ENCODE measurements at places on chromosomes 1 and 21.

DNA sequence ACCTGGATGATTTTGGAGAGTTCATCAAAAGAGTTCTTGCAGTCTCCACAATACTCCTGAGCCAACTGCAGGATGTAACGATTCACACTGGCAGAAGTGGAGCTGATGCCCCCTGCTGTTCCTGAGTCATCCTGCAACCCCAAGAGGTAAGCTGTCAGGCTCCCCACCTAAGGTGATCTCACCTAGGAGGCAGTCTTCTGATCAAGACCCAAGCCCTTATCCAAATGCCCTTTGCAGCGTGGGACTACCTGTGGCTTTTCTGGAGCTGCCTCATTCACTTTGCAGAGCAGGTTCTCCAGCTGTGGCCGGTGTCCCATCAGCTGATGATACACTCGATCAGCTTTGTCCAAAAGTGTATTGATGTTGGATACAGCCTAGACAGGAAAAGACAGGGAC, 96.4 kb downstream of the UBR4 start:
- DNase-seq = peak; percentile 56

DNA sequence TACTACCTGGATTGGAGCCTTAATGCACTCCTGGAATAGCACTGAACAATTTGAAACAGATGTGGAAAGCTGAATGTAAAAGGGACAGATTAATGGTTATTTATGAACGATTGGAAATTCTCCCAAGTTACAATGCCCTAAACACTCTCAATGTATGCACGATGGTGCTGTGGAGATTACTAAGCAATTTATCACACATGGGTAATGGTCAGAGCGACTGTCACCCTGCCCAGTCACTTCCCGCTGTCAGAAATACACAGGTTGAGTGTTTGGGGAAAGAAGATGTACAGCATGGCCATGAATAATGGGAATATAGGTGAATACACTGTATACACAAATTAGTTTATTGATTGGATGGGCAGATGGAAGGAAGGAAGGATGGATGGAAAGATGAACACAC, 342.4 kb downstream of the VAV3 start:
- no peak for DNase-seq

DNA sequence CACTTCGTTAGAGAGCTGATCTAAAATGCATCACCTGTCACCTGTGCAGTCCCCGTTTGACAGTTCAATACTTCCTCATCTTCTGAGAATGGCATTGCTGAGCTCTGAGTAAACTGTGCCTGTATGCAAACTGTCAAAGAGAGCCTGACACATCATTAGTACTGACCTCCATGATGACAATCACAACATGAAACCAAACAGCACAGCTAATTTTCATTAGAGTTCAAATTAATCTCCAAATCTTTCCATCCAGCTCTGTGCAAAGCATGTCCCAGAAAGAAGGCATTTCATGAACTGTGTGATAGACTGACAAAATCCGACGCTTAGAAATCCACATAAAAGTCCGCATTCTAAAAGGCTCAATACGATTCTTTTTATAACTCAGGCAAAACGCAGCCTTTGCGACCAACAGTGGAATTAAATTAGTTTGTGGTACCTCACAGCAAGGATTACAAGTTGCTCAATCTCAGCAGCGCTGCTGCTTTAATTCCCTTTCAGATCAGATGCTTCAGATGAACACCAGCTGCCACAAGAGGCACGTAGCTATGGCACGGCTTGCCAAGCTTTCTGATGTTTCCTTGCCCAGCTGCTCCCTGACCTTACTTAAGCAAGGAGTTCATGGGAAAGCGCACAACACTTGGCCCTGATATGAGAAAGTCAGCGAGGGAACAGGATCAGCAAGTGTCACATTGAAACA, 765.5 kb upstream of the PRMT6 start:
- no peak for DNase-seq

DNA sequence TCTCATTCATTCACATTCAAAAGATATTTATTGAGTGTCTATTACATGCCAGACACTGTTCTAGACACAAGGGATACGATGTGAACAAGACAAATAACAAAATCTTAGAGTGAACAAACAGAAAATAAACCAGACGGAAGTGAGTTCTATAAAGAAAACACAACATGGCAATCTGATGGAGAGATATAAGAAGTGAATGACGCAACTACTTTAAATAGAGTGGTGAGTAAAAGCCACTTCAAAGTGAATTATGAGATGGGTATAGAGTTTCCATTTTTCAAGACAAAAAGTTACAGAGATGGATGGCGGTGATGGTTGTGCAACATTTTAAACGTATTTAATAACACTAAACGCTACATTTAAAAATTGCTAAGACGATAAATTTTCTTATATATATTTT, 75.4 kb downstream of the CEP170 start:
- DNase-seq = no peak

- DNase-seq = peak; percentile 68
These were observed 79.9 kb upstream of the LYST start for GRCh38 chr1:235946571-235946981.

GRCh38 chr1:238119060-238119459, 228.3 kb upstream of the ZP4 start:
- DNase-seq = peak; percentile 23

- no peak for DNase-seq
These were observed 51.5 kb upstream of the RAVER2 start for GRCh38 chr1:64693406-64693805.

GRCh38 chr1:48092401-48092800, 95.2 kb upstream of the TRABD2B start:
- DNase-seq = no peak

- peak; percentile 34 for DNase-seq
These were observed 30.9 kb downstream of the PDE9A start for GRCh38 chr21:42684109-42684916.

- no peak for DNase-seq
These were observed 79.0 kb downstream of the ST3GAL3 start for GRCh38 chr1:43786201-43786958.

- DNase-seq = no peak
These were observed 71.6 kb upstream of the TRAPPC10 start for GRCh38 chr21:43940329-43941050.

GRCh38 chr1:147189514-147189913, 17.2 kb upstream of the PRKAB2 start:
- DNase-seq = no peak

- no peak for DNase-seq
These were observed 6.3 kb downstream of the MORN1 start for GRCh38 chr1:2384941-2385481.

DNA sequence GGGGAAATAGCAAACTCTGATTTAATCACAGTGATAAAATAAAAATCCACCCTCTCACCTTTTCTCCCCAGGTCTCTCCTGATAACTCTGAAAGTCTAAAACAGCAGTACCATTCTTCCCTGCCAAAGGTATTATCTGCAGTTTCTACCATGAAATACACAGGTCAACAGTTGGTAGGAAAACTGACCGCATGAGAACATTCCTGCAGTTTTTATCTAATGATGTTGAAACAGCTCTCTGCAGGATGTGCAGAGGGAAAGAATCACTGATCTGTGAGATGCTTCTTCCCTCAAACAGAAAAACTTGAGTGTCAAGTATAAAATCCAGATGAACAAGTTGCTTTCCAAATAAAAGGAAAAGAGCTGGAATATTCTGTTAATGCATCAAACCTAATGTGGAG, 39.1 kb downstream of the KCNJ6 start:
- DNase-seq = peak; percentile 40

DNA sequence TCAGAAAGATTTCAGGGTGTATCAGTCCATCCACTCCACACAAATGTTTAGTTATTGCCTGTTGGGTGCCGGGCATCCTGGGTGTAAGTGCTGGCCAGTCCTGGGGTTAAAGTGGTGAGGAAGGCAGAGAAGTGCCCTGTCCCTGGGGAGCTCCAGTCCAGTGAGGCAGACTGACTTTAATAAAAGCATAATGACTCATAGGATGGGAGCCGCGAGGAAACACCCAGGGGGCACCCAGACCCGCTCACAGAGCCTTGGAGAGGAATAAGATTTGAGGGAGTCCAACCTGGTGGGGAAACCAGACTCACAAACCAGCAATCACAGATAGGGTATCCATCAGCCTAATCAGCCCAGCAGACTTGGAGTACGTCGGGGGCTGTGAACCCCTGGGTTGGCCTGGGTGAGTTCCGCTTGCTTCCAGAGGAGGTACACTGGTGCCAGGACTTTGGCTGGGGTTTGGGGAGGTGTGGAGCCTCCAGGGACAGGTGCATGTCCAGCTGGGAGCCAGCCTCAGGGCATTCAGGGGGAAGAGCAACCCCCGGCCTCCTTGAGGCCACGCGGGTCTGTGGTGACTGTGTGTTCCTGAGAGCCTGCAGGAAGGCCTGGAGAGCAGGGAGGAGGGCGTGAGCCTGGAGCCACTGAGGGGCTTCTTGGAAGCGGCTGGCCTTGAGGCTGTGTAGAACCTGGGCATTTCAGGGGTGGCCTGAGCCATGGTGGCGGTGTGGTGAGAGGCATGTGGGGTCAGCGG, 3.7 kb downstream of the PEAR1 start:
- DNase-seq = peak; percentile 92

- no peak for DNase-seq
These were observed 17.2 kb upstream of the NFASC start for GRCh38 chr1:204853436-204853835.

DNA sequence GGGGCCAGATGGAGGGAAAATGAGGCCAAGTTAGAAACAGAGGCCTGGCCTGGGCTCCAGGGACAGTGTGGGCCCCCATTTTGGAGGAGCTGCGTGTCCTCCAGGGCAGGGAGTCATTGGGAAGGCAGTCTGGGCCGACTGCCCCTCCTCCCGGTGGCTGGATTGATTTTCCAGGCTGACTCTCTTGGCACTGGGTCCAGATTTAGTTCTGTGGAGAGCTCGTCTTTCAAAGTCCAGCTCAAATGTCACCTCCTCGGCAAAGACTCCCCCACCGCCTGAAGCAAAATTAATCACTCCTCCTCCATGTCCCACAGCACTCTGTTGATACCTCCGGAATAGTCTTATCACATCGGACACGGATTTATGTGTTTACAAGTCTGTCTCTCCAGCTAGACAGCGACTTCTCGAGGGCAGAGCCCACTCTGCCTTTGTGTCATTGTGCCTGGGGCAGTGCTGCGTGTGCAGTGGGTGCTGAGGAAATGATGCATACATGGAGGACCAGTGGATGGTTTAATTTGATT, 175.1 kb downstream of the CAMTA1 start:
- DNase-seq = peak; percentile 78

GRCh38 chr21:24045775-24046215, 1561.5 kb downstream of the MRPL39 start:
- DNase-seq = peak; percentile 78

- DNase-seq = no peak
These were observed 125.9 kb downstream of the RUNX1 start for GRCh38 chr21:34923202-34923601.

DNA sequence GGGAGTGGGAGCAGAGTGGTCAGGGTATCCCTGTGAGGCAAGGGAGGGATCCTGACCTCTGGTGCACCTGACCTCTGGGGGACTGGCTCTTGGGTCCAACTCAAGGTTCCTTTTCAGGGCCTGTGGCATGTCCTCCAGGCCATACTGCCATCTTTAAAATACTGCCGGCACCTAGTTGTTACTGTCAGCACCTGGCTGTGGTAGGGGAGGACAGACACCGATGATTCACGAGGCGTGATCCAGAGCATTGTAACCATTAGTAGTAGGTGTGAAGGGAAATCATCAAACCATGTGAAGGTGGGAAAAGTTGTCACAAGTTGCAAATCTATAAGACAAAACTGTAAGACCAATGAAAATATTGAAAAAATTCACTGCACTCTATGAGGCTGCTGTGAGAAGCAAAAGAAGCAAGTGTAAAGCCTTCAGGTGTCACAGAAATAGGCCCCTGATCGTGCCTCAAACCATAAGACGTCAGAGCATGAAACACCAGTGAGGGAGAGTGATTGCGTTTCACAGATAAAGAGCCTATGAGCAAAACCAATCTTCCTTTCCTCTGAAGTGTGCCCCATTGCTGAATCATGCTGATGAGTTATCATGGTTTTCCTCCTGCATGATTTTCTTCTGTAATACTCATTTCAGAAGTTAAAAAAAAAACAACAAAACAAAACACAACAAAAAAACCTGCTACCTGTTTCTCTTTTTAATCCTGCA, 55.3 kb downstream of the CDC7 start:
- peak; percentile 93 for DNase-seq

GRCh38 chr1:115669886-115670285, 28.1 kb downstream of the VANGL1 start:
- DNase-seq = peak; percentile 21

GRCh38 chr1:154998818-154999570, 3.6 kb upstream of the ZBTB7B start:
- peak; percentile 76 for DNase-seq

DNA sequence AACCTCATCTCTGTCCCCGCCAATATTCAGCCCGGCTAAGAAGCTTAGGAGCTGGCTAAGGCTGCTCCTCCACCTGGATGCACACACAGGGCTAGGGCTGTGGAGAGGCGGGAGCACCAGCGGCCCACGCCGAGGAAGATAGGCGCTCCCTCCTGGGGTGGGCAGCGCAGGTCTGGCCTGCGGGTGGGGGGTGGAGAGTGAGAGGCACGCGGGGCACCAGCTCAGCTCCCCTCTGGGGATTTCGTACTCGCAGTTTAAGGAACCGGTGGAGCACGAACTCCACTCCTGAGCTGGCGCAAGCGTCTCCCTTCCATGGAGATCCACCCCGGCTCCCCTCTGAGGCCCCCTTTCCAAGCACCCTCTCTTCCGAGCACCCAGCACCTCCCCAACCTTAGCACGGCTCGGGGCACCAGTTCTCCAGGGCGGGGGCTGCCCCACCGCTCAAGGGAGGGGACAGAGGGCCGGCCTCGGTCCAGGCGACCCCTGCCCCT, 433 bp upstream of the KAZN start:
- DNase-seq = no peak

- DNase-seq = no peak
These were observed 3.1 kb upstream of the ELF3 start for GRCh38 chr1:202007304-202007703.

- DNase-seq = no peak
These were observed 550.6 kb downstream of the MATN1 start for GRCh38 chr1:30172757-30173156.

DNA sequence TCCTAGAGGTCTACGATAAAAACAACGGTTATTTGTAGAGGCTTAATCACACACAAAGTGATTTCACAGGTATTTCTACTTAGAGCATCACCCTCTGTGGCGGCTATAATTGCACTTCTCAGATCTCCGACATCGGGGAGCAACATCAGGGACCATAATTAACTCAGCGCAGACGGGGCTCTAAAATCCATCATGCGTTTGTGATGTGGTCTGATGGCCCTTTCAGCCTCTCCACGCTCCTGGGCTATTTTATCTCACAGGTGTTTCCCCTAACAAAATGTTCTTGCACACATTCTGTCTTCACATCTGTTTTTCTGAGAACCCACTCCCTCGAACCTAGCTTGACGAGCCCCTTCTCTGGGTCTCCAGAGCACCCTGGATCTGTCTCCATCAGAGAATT, 146.3 kb upstream of the DUSP10 start:
- DNase-seq = no peak

Data from ELR (cell line).